B cell (primary cell): ENCODE measurements at places on chromosomes 7 and 10.

DNA sequence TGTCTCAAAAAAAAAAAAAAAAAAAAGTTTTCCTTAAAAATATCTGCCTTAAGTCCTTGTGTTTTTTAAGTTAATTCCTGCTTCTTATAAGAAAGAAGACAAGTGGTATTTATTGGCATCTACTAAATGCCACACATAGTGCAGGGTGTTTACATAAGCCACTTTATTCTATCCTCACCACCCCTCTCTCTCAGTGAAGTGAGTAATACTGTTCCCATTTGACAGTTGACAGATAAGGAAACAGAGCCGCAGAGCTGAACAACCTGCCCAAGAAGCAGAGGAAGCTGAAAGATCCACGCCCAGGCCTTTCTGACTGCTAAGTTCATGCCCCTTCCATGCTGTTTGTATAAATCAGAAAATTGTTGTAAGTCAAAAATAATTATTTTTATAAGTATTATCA is 54.1 kb downstream of the ABLIM1 start:
- no peak for DNase-seq

- no peak for DNase-seq
Observed at GRCh38 chr10:71771204-71771603, 2.1 kb downstream of the VSIR start.

DNA sequence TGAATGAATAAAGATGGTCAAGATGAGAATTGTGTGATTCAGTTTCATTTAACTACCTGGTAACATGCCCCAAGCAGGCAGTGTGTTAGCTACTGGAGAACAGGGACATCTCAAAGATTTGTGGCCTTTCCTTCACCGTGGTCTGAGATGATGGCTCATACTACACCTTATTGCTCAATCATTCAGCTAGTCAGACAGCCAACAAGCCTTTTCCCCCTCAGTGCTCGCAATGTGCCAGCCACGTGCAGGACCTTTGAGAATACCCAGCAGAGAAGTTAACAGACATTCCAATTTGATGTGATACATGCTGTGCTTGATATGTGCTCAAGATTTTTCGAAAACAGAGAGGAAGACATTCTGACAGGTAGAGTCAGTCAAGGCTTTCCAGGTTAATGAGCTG is 562.8 kb downstream of the SUGCT start:
- DNase-seq: no peak

- DNase-seq: no peak
Observed at GRCh38 chr7:36203071-36203790, 50.2 kb downstream of the EEPD1 start.

DNA sequence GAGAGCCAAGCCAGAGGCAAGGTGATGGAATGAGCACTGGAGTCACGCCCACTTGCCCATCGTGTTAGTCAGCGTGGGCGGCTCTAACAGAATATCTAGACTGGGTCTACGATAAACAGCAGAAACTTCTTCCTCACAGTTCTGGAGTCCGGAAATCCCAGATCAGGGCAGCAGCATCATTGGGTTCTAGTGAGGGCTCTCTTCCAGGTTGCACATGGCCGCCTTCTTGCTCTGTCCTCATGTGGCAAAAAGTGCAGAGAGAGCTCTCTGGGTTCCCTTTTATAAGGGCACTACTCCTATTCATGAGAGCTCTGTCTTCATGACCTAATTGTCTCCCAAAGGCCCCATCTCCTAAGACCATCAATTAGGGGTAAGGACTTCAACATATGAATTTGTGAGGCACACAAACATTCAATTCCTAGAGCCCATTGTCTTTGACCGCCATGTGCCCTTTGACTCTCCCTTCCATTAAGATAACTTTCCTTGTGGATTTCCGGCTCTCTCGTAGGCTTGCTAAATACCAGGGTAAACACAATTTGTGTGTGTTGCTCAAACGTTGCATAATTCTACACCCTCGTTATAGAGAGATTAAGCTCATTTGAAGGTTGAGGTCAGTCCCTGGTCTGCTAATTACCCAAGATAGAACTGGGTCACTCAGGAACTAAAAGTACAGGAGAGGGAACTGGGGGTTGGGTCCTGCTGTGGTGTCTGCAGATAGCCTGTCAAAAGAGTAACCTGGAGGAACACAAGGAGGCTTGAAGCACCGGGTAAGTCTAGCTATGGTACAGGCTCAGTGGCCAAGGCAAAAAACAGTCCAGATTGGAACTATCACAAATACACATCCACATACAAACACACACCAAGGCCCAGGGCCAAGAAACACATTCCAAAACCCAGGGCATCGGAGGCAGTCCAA is 28.7 kb upstream of the USP6NL start:
- DNase-seq: no peak

- DNase-seq: no peak
Observed at GRCh38 chr7:114759347-114760062, 162.4 kb upstream of the MDFIC start.

DNA sequence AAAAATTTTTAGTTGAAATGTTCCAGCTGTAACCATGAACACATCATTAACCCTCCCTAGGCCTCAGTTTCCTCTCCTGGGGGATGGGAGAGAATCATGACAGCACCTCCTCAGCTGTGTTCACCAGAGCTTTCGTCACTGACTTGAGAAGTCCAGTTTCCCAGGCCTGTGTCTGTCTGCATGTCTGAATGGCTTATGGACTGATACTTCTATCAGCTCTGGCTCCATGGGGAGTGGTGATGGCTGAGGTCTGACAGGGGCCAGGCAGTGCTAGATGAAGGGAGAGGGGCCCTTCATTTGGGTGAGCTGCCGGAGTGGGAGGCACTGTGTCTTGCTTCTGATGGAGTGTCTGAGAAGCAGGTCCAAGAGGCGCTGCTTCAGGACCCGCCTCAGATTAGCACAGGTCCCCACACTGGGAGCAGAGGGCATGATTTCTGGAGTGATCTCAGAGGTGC is 192.9 kb downstream of the PTPN20 start:
- no peak for DNase-seq

DNA sequence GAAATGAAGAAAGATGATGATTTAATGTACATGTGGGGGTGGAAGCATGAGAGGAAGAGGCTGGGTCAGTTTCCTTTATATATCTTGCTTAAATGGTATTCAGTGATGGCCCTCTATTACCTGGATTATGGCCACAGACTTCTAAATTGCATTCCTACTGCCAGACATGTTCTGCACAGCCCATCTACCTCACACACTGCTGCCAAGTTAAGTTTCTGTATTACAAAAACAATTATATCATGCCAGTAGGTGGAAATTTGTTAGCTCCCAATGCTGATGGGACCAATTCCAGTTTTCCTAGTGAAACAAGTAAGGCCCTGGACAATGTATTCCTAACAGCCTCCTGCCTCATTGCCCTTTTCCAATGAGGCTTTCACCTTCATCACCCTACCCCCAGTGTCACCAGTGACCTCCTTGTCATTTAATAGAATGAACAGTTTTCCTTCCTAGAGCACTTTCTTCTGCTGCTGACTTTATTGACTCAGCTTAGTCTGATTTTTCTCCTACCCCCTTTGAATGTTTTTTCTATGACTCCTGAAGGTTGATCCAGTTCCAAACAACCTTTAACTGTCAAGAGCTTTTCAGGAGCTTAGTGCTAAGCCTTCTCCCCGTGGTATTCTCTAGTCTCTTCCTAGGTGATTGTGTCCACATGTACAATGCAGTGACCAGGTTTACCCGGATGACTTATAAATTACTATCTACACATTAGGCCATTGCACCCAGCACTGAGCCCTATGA is 316.6 kb upstream of the ANKRD30A start:
- no peak for DNase-seq

DNA sequence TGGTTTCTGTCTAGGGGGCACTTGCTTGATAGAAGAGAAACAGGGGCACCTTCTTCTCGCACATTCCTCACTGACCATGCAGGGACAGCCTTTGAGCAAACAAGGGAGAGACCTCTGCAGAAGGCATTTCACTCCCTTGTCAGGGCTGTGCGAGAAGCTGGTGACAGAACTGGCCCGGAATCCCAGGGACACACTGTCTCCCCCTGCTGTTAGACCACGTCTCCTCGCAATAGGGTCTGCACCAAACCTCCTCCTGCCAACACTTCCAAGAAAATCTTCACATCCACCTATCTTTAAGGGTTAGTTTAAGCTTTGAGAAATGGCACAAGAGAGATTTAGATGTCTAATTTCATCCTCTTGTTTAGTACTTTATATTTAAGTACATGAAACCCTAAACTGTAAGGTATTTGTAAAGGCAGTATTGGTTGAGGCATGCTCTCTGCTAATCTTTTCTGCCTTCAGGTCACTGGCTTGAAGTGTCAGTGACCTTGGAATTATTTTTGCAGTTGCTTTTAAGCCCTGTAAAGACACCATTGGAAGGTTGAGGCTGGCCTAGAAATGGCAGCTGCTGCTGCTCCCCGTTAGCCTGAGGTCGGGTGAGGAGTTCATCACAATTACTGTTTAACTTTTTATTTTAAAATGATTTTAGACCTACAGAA is 37.0 kb downstream of the RBM20 start:
- peak; percentile 20 for DNase-seq

DNA sequence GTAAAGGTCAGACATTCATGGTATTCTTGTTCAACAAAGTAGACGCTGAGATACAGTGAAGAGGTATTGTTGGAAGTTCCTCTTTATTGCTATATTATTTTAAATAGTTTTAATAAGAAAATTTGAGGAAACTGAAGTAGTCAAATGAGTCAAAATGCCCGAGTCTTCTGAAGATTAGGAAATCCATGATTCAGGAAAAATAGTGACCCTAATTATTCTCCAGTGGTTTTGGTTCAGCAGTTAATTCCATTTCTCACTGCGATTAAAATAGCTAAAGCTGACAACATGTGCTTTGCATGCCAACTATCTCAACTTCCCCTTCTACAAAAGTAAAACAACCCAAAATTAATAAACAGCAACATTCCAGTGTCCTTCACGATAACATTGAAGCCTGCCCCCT is 32.7 kb upstream of the PFKP start:
- peak; percentile 21 for DNase-seq

- peak; percentile 11 for DNase-seq
Observed at GRCh38 chr10:99329554-99330346, 594 bp downstream of the CNNM1 start.

DNA sequence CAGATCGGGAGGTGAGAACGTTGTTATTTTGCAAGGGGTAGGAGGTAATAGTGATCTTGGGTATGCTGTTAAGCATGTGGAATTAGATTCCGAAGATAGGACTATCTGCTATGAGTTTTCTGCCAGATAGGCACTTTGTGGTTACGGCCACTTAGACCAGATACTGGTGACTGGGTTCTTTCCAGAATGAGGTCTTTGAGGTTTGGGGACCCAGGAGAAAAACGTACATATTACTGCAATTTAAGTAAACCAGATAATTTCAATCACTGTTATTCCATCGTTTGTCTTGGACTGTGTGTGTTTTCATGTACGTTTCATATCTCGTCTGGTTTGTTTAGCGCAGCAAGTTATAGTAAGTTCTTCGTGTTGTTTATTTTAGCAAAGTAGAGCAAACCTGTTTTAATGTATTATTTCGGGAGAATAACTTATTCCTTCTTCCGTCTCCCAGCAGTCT is 312 bp downstream of the ARL4A start:
- DNase-seq: no peak

GRCh38 chr10:52801947-52802346 is 29.4 kb upstream of the MBL2 start:
- no peak for DNase-seq

GRCh38 chr10:11462071-11462470 is 149.4 kb downstream of the USP6NL start:
- no peak for DNase-seq

GRCh38 chr7:134847851-134848588 is 68.6 kb downstream of the CALD1 start:
- DNase-seq: no peak

GRCh38 chr7:104883248-104883717 is 130.7 kb upstream of the KMT2E start:
- no peak for DNase-seq

- DNase-seq: no peak
Observed at GRCh38 chr10:110373059-110373458, 68.3 kb upstream of the SMNDC1 start.
